Articular chondrocyte of knee joint (primary cell): ENCODE measurements at places on chromosomes 7 and 10. TPM values are rescaled to one million over a fixed set of nuclear protein-coding genes. Genes with fewer than 3 reads are reported as not detected.

The CHST3 gene
- 33.7 and 36.1 TPM in 2 replicates for total RNA-seq

The CTBP2 gene
- total RNA-seq, result 46.5 and 49.1 TPM in 2 replicates

The ATRNL1 gene
- 2.5 and 12.5 TPM in 2 replicates for total RNA-seq

The DDX56 gene
- 39.1 and 41.4 TPM in 2 replicates for total RNA-seq

The GNAI1 gene
- total RNA-seq, result 7.1 and 7.4 TPM in 2 replicates

The TMEM178B gene
- total RNA-seq, result under 0.01 and 0.11 TPM in 2 replicates

The BUB3 gene
- 112 and 130 TPM in 2 replicates for total RNA-seq

The GHRHR gene
- not detected in 2 replicates for total RNA-seq

The ZFYVE27 gene
- 17.0 and 17.4 TPM in 2 replicates for total RNA-seq

The IDI2 gene
- total RNA-seq, result not detected in 2 replicates

The MEOX2 gene
- 9.0 and 15.0 TPM in 2 replicates for total RNA-seq

The ZNF804B gene
- not detected in 2 replicates for total RNA-seq

The LBX1 gene
- not detected in 2 replicates for total RNA-seq

The MRPL32 gene
- total RNA-seq, result 56.4 and 62.7 TPM in 2 replicates

The SPDYE11 gene
- total RNA-seq, result under 0.01 TPM in 1 of 2 replicates, not detected in the other

The HMX3 gene
- 0.11 TPM in 1 of 2 replicates, not detected in the other for total RNA-seq

The EBLN1 gene
- total RNA-seq, result not detected in 2 replicates

The PSPH gene
- 20.9 and 23.9 TPM in 2 replicates for total RNA-seq

The CRYGN gene
- 0.76 and 0.78 TPM in 2 replicates for total RNA-seq

The BPGM gene
- 60.2 and 95.6 TPM in 2 replicates for total RNA-seq

The STOX1 gene
- total RNA-seq, result under 0.01 and 0.11 TPM in 2 replicates

The PON1 gene
- under 0.01 TPM in 1 of 2 replicates, not detected in the other for total RNA-seq

The VWDE gene
- 0.11 TPM in 1 of 2 replicates, not detected in the other for total RNA-seq

The PPP1R3C gene
- total RNA-seq, result 175 and 372 TPM in 2 replicates

The CDHR3 gene
- total RNA-seq, result 5.7 and 7.8 TPM in 2 replicates

The CH25H gene
- total RNA-seq, result 2.1 and 4.8 TPM in 2 replicates

The CDC14C gene
- 0.22 TPM in 1 of 2 replicates, not detected in the other for total RNA-seq

The C10orf67 gene
- total RNA-seq, result not detected in 2 replicates
